ENCODE measurements at places on chromosomes 5 and 9.

DNA sequence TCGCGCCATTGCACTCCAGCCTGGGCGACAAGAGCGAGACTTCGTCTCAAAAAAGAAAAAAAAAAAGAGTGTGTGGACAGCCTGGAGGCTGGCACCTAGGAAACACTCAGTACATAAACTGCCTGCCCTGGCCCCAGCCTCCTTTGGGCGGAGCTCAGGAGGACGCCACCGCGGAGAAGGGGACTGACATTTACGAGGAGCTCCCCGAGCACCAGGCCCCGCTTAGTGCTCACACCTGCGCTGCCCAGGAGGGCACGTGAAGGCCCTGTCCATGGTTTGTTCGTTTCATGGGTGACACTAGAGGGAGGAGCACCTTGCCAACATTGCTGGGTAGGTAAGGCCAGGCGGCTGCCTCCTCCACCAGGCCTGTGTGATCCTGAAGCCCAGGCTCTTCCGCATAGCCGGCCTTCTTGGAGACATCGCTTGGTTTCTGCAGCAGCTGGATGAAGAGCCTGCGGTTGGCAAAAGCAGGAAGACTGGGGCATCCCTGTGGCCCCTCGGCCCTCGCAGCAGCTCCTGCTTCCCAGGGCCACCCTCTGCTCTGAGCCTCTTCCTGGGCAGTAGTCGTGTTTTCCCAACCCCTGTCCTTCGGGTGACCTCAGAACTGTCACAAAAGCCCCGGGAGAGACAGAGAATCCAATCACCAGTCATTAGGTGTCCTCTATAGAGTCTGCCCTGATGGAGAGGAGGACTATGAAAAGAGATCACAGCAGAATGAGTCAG is 26.2 kb upstream of the LAMC3 start:
- no peak for DNase-seq

DNA sequence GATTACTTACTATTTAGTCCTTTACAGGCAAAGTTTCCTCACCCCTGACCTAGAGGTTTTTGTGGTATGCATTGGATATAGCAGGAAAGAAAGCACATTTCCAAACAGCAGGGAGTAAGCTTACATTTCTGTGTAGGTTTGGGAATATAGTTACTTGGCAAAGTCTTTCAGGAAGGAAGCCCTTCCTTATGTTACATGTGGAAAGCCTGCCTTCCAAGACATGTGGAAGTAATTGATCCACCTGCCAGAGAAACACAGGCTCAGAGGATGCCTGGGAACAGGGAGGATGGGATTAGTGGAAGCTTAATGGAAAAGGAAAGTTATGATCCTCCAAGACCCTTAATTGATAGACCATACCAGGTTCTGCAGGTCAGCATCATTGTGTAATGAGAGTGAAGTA is 87.3 kb upstream of the PPP1R2B start:
- no peak for DNase-seq

DNA sequence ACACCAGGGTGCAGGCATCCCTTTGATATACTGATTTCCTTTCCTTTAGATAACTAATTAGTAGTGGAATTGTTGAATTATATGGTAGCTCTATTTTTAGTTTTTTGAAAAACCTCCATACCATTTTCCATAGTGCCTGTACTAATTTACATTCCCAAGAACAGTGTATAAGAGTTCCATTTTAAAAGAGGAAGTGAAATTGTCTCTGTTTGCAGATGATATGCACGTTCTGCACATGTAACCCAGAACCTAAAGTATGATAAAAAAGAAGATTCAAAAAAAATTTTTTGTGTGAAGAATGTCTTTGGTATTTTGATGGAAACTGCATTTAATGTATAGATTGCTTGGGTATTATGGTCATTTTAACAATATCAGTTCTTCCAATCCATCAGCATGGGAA is 424.0 kb upstream of the CCNH start:
- DNase-seq, result no peak

DNA sequence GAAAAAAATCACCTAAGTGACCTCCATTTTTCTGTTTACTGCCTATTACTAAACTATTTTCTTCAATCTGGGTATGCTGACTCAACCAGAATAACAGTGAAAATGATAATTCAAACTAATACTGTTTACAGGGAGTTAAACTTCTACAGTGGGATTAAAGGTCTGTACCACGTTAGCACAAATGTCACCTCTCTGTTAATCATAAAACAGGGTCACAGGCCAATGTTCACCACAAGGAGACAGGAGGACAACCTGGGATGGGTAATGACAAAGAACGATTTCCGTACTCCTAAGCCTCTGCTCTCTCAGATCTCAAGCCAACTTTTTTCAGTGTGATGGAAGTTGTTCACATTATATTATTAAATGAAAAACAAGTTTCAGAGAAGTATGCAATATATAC is 2.3 kb downstream of the ALDOB start:
- no peak for DNase-seq

GRCh38 chr5:110753600-110753999 is 14.8 kb downstream of the SLC25A46 start:
- no peak for DNase-seq

- no peak for DNase-seq
These were observed 40.1 kb upstream of the PDE8B start for GRCh38 chr5:77170196-77170890.

GRCh38 chr5:160071516-160071915 is 47.7 kb downstream of the PWWP2A start:
- no peak for DNase-seq

GRCh38 chr5:59149271-59149670 is 566.4 kb downstream of the RAB3C start:
- DNase-seq, result no peak

DNA sequence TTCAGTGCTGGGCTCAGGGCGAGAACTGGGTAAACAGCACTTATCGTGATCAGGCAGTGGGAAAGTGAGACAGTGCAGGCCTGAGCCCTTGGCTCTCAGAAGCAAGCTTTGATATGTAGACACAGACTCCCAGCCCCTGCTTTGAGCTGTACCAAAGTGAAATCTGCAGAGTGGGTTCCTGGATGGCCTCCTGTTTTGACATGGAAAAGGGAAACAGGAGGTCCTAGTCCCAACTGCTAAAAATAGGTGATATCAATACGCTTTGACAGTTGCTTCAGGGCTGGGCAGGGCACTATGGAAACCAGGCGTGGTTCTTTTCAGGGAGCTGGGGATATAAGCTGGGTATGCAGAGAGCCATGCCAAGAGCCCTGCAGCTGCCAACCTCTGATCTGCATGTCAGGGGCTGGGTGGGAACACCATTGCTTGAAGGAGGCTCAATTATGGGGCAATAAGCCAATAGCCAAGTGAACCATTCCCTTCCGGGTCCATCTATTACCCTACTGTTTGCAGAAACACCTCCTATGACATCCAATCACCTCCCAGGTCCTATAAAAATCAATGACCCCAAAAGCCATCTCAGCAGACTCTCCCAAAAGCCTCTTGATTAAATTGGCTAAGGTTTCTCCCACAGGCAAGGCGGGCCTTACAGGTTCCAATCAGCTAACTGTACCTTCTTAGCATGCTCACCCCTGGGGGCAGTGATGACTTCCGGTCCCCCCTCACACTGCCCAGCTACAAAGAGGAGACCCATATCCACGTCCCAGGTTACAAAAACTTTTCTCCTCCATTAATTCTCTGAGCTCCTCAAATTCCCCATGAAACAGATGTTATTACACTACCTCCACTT is 45.8 kb downstream of the EPB41L4B start:
- no peak for DNase-seq

DNA sequence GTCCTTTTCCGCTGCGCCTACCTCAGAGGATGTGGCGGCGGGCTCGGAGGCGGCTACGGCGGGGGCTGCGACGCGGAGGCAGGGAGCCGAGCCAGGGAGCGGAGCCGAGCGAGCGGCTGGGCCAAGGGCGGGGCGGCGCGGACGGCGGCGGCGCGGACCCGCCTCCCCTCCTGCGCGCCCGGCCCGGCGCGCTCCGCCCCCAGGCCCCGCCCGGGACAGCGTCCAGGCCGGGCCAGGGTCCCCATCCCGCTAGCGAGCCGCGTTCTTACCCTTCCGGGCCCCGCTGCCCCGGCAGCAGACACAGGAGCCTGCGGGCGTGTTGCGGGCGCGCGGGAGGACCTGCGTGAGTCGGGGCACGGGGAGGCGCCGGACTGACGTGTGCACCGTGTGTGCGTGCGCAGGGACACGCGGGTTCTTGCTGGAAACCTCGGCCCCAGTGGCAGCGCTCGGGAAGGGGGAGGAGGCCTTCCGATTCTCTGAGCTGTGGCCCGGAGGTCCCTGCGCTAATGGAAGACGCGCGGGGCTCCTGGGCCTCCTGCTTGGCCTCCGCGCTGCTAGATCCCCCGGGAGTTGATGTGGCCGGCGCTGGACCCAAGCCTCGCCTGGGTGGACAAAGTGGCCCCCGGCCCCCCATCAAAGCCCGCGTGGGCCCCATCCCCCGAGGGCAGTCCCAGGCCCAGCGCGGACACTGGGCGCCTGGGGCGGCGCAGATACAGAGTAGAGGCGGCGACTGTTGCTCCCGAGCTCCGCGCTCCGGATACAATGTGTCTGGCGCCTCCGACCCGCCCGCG is at the start of gene VDAC1:
VDAC1 (minus strand) TSS at position 350 of the 791 bp plus-strand sequence. CDS start 11,963 bp downstream, outside the sequence.
- peak; percentile 80 for DNase-seq

GRCh38 chr9:104858271-104858670 is 69.7 kb downstream of the ABCA1 start:
- no peak for DNase-seq

GRCh38 chr5:37720550-37720952 is 119.3 kb downstream of the GDNF start:
- no peak for DNase-seq

DNA sequence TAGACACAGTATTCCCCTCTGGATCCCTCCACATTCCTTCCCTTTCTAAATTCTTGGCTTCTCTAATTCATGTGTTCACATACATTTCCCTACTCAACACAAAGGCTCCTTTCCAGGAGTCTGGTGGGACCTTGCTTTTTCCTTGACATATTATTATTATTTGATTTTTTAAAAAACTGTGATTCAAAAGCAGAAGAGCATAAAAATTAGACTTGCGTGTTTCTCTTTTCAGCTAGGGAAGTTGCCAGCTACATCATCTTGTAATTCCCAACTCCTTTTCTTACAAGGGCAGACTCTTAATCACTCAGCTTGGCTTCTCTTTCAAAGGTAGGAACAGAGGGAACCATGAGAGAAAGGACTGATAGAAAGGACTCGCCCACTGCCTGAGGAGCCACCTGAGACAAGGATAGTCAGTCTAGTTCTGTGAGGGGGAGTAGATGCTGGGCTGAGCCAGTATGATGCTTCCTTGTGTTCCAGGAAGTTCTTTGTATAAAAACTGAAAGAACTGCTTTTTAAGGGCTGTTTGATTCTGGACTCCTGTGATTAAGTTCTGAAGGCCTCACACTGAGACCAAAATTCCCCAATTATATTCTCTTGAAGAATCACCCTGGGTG is 51.0 kb upstream of the DPYSL3 start:
- no peak for DNase-seq

GRCh38 chr5:143447983-143448382 is 44.5 kb upstream of the NR3C1 start:
- DNase-seq, result no peak

DNA sequence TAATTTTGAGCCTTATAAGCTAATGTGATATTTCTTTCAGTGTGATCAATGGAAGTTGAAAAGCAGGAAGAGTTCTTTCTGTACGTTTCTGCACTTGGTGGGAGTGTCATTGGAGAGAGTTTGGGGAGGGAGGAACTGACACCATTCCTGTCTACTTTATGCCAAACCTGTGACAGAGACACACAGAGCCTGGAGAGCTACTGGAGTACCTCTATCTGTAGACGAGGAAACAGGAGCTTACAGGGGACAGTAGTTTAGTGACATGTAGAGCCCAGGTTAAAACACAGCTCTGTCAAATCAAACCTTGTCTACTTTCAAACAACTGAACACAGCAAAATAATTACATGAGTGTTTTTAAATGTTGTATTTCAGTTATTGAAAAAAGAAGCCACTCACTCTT is 103.6 kb downstream of the PDE4D start:
- DNase-seq, result no peak

DNA sequence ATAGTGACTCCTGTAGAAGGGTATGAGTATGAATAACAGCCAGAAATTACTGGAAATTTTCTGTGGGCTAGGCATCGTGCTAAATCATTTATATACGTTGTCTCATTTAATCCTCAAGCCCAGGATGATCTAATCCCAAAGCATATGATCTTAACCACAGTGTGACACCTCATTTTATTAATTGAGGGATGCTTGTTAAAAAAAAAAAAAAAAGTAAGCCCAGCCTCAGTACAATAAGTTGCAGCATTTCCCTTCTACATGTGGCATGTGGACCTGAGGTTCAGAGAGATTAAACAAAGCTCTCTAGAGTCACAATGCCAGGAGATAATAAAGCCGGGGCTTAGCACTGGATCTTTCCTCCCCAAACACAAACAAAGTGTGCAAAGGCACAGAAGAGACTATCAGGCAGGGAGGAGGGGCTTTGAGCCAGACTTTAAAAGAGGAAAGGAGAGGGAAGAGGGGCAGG is 49.5 kb downstream of the KLF4 start:
- DNase-seq, result no peak

- no peak for DNase-seq
These were observed 536 bp upstream of the STX17 start for GRCh38 chr9:99905833-99906402.

DNA sequence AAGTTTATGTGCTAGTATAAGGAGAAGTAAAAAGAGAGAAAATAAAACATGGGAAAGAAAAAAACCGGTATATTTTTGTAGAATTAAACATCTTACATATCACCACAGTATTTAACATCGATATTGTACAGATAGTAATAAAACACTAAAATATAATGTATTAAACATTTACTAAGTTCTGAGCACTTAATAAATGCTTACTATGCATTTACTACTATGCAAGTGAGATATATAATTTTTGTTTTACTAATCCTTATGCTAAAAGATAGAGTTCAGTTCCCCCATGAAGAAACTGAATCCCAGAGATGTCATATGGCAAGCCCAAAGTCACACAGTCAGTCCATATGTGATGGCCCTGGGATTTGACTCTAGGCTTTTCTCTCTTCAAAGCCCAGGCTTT is 51.1 kb downstream of the SH3TC2 start:
- no peak for DNase-seq

DNA sequence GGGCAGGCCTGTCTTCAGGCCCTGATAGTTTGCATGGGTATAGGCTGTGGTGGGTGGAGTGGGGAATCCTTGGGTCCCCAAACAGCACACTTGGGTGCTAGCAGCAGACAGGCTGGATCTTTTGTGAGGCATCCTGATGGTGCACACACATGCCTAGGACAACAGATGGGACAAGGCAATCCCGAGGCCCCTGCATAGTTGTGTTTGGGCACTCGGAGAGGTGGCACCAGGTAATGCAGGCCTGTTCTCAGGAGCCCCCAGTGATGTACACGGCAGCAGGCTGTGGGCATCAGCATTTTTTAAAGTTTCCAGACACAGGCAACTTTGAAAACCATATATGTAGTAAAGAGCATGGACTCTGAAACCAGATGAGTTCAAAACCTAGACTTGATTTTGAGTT is 65.4 kb downstream of the EPB41L4A start:
- no peak for DNase-seq
